ENCODE measurements at places on chromosomes 2 and 18. TPM values are rescaled to one million over a fixed set of nuclear protein-coding genes. Genes with fewer than 3 reads are reported as not detected.

ITGB6 gene
- not detected for total RNA-seq

CAPN14 gene
- 0.09 TPM for total RNA-seq

TMEM17 gene
- 3.1 TPM for total RNA-seq

NEDD4L gene
- total RNA-seq = 14.9 TPM

SLC8A1 gene
- total RNA-seq = 121 TPM

SRD5A2 gene
- not detected for total RNA-seq

SERPINE2 gene
- 718 TPM for total RNA-seq

MC4R gene
- total RNA-seq = not detected

- DNase-seq = peak; percentile 71
Measured at GRCh38 chr2:231360881-231361371, 34.6 kb upstream of the B3GNT7 start.

- peak; percentile 91 for DNase-seq
Measured at GRCh38 chr18:51110073-51110797, 80.2 kb downstream of the SMAD4 start.

DNA sequence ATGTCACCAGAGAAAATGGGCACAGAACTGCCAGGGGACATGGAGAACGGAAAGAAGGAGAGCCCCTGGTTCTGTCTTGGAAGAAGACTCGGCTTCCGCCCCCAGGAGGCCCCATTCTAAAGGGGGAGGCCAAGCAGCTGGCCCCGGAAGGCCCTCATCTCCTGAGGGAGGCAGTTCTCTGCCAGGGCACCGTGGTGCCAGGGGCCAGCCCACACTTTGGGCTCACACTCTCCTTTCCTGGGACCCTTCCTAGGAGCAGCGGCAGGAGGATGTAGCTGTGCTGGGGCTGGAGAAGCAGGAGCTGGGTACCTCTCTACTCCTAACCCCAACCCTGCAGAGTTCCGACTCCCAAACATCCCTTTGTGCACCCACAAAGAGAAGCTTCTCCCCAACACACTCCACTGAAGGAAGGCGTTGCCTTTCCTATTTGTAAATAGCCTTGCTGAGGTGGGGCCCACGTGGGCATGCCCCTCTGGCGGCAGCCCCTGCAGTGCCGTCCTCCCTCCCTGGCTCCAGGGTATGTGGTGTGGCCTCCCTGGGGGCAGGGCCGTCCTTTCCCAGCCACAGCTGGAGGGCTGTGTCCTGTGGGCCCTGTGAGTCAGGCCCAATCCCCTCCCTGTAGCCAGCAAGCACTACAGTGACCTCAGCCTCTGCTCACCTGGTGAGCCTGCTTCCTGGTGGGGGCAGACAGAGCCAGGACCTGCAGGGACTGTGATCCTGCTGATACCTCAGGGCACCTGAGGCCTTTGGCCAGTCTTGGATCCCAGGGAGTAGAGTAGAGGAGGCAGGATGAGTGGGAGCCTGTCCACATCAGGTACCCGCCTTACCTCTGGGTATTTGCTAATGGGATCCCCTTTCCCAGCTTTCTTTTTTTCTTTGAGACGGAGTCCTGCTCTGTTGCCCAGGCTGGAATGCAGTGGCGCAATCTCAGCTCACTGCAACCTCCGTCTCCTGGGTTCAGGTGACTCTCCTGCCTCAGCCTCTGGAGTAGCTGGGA lies 26.6 kb downstream of the ZFP36L2 start:
- DNase-seq = no peak

- no peak for DNase-seq
Measured at GRCh38 chr2:47028846-47029560, 113.4 kb upstream of the MCFD2 start.

DNA sequence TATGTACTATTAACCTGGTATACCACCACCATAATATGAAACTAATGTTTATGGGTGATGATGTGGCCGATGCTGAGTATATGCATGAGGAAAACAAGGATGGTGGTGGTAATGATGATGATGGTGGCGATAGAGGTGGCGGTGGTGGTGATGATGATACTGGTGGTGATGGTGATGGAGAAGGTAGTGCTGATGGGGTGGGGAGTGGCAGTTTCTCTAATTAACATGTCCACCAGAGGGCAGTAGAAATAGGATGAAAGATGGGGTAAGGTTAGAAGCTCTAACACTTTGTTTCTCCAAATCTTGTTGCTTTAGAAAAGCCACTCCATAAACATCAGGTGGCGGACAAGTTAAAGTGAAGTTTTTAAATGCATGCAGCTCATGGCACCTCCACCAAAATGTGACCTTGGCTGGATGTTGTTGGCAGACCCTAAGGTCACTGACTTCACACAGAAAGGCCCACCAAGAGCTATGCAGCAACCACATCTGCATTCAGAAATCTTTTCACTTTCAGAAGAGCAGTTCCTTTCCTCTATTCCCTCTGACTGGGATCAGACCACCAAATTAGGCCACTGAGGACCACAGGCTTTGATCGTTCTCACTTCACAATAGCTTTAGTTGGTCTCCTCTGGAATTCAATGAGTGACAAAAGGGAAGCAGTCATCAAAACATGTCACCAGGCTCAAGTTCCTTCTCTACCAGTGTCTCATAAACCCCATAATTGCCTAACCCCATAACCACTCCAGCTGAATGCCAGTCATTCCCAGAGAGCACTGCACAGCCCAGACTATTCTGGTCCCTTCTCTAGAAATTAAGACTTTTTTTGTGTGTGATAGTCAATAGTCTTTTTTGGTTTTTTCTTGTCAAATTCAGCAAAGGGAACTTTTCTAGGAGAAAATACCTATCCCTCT lies 7.5 kb upstream of the BCL11A start:
- DNase-seq = no peak

GRCh38 chr2:9692456-9693195 lies 61.8 kb upstream of the YWHAQ start:
- DNase-seq = peak; percentile 91

DNA sequence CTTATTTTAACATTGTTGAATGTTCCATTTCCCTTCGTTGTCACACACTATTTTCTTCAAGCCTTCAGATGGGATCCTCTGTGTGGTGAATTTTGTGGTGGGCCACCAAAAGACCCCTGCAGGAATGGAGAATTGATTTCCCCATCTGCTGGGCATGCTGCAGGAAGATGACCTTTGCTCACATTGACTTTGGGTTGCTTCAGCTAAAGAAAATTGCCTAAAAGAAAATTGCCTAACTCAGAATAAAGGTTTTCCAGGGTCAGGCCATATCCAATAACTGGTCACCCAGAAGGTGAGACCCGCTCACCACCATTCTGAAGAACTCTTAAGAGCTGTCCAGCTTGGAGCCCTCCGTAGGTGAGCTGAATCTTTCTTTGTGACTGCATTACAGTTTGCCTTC lies 192.5 kb downstream of the CDH7 start:
- DNase-seq = no peak

DNA sequence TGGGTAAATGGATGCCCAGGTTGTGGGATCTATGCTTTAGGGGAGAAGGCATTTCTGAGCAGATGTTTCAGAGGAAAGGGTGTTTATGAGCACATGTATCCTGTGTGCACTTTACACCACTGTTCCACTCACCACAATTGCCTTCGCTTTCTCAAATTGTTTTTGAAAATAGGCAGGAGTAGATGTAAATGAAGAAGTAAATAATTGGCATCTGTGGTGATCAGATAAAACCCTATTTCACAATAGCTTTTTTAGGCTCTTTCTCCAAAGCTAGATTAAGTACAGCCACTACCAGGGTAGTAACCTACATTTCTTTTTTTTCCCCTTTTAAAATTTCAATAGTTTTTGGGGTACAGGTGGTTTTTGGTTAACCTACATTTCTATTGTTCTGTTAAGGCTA lies 40.6 kb downstream of the TMEM178A start:
- no peak for DNase-seq

DNA sequence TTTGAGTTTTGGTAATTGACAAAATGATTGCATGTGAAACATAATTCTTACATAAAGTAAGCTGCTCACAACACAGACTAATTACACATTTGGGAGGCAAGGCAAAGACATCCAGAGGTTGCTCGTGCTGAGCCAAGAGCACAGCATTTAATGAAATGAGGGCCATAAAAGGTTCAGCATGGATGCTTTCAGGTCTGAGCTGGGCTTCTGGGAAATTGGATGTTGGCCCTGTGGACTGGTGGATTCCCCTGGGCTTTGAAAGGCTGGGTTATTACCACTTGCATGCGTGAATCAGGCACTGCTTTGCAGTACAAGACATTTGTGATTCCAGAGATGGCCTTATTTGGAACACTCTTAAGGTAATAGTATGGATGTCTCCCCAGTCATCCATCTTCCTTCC lies 533.5 kb upstream of the NRP2 start:
- DNase-seq = no peak

GRCh38 chr2:37394796-37395555 lies 50.5 kb downstream of the QPCT start:
- no peak for DNase-seq

DNA sequence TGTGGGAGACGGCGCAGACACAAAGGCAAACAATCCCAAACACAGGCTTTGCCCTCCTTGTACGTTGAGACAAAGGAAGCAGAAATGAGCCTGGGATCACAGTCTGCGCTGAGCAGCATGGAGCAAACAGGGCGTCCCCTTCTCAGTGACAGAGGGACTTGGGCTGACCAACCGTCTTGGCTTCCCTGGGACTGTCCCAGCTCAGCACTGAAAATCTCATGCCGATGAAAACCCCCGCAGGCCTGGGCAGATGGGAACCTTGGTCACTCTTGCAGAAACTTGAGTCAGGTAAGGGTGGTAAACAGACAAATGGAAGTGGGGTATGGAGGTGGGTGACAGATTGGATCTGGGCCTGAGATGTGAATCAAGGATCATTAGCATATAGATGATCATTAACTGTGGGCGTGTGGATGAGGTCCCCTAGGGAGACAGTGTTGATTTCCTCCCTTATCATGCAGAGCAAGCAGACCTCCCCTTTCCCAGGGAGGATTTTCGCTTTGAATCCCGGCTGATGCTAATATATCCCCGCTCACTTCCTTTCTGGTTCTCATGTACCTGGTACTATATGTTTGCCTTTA lies 19.1 kb upstream of the SH3BP4 start:
- DNase-seq = no peak

GRCh38 chr2:134396493-134396892 lies 142.6 kb downstream of the MGAT5 start:
- no peak for DNase-seq

DNA sequence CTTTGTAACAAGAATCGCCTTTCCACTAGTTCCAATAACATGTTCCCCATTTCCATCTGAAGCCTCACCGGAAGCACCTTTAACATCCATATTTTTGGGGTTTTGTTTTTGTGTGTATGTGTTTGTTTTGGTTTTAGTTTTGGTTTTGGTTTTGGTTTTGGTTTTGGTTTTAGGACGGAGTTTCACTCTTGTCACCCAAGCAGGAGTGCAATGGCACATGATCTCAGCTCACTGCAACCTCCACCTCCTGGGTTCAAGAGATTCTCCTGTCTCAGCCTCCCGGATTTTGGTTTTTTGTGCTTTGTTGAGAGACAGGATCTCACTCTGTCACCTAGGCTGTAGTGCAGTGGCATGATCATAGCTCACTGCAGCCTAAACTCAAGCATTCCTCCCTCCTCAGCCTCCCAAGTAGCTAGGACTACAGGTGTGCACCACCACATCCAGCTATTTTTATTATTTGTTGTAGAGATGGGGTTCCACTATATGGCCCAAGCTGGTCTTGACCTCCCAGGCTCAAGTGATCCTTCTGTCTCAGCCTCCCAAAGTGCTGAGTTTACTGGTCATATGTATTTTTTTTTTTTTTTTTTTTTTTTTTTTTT lies 36.3 kb downstream of the TGOLN2 start:
- no peak for DNase-seq

GRCh38 chr18:11366410-11366809 lies 217.0 kb upstream of the PIEZO2 start:
- DNase-seq = no peak

DNA sequence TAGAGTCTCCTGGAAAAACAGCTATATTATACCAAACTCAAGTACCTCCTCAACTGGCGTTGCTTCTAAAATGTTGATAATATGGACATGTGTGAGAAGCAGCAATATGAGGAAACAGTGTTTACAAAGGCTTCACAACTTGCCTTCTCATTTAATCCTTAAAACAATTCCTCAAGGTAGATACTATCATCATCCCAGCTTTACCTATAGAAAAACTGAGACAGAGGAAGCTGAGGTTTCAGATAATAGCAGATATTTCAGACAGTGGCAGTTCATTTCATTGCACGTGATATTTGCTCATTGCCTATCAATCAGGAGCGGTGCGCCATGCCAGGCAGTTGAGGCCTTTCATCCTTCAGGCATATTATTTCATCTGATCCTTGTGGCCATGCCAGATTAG lies 8.3 kb downstream of the GALNT5 start:
- DNase-seq = no peak

Data from posterior vena cava (tissue), 2 donors.